Stimulated activated CD4-positive, alpha-beta T cell treated with anti-CD3 and anti-CD28 coated beads, Interleukin-4, amount 100 ng/mL, for 4 hours (primary cell): ENCODE measurements at places on chromosomes 4 and X.

- no peak for DNase-seq
Observed at GRCh38 chrX:109463784-109464183, 18.1 kb downstream of the GUCY2F start.

DNA sequence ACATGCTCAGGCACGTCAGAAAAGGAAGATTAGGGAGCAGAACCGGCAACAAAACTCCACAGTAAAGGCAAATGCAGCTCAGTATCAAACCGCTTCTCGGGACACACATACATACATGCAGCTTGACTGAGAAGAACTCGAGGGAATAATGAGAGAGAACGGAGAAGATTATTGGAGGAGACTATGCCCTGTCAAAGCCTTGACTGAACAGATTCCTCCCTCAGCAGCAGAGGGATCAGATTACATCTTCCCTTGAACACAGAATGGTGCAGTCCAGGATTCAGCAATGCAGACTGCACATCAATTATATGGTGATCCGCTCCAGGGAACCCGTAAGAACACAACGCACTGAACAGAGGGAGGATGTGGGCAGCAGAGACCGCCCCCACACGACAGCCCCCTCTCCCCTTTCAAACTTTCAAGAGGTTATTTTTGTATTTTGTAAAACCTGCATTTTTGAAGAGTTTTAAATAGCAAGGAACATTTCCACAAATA, 183.2 kb downstream of the FBXW7 start:
- DNase-seq: no peak

DNA sequence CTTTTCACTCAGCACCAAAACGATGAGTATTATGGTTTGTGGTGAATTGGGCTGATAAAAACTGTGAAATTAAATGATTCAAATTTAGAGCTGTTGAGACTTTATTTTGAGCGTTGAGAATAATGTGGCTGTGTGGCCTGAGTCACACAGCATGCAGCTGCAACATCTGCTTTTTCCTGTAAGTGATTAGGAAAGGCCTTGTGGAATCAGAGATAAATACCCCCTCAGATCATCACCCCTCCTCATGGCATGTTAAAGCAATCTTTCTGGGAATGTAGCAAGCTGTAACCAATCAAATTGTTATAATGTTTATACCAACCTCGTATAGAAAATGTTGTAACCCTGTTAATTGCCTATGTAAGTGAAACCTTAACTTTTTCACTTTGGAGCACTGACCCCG, 90.0 kb upstream of the GRPR start:
- no peak for DNase-seq

DNA sequence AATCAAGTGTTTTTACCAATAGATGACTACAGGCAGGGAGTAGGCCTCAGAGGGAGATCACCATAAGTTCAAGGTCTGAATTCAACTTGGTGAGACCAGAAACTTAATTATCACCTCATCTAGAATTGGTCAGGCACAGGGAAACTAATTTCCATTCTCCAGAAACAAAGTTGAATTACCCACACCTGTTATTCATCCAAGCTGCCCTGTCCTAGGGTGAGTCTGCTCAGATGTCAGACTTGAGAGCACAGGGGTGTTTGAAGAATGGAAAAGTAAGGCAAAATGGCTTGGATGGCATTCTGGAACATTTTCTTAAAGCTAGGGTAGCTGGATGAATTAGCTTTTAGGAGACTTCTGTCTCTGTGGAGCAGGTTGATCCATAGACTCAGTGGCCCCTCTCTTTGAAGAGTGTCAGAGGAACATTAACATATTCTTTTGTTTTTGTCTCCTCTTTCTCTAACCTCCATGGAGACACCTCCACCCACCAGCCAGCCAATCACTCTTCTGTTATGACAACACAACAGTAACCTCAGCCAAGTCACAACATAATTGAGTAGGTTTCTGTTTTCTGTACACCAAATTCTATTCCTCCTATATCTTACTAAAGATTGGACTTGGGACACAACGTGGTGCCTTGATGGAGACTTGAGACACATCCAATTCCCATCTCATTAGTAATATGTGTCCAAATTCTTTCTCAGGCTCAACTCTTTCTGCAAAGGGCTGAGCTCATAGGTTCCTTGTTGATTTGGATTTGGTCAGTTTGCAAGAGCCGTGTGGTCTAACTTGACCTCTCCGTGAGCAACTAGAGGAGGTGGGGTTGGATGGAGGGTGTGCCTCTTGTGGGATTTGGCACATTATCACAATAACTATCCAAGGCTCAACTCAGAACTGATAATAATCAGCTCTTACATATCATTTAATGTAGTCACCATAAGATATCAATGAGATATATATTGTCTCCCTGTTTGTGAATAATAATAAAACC, 45.1 kb downstream of the VSIG4 start:
- no peak for DNase-seq

GRCh38 chr4:86055898-86056297, 304.0 kb downstream of the MAPK10 start:
- DNase-seq: no peak

- DNase-seq: no peak
Observed at GRCh38 chr4:119105605-119106004, 30.0 kb upstream of the MYOZ2 start.

DNA sequence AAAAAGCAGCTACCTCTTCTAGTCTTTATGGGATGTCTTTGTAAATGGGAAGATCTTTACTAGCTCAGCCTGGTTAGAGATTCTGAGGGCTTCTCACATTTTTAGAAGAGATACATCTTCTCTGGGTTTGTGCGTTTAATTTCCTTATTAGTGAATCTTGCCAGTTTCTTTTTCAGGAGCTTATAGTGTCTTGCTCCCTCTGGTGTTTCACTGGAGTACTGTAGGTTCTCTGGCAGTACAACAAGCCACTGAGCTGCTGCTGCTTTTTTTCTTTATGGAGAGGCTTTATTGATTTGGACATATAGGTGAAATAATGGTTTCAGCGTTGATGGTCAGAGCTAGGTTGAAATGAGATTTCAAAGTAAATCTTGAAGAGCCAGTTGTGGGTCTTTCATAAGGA, 82.9 kb downstream of the LAS1L start:
- no peak for DNase-seq

GRCh38 chr4:22196551-22196950, 248.0 kb upstream of the KCNIP4 start:
- no peak for DNase-seq

DNA sequence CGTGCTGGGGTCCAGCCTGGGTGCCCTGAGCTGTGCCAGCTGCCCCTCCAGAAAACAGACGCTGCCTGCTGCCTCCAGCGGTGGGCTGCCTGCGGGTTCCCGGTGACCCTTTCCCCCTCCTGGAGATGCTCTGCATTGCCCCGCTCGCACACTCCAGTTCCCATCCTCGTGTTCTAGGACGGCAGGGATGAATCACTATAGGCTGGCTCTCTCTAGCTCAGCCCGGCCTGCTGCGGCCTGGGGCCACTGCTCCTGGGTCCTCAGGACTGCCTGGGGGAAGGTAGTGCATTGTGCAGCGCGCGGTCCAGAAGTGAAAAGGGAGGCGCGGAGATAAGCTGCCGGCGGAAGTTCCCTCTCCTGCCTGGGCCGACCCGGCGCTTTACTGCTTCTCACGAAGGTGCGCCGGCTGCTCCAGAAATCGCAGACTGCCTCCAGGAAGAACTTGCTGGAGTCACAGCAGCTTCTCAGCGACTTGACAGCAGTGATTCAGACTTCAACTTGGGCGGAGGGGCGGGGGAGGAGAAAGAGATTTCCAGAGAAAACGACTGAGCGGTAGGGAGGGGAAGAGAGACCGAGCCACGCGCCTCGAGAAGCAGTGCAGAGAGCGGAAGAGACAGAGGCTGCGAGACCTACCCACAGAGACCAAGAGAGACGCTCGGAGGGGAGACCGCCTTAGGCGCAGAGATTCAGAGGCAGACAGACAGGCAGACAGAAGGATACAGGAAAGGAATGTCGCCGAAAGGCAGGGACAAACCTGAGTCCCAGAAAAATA, 6.7 kb upstream of the MSX1 start:
- DNase-seq: peak; percentile 50

DNA sequence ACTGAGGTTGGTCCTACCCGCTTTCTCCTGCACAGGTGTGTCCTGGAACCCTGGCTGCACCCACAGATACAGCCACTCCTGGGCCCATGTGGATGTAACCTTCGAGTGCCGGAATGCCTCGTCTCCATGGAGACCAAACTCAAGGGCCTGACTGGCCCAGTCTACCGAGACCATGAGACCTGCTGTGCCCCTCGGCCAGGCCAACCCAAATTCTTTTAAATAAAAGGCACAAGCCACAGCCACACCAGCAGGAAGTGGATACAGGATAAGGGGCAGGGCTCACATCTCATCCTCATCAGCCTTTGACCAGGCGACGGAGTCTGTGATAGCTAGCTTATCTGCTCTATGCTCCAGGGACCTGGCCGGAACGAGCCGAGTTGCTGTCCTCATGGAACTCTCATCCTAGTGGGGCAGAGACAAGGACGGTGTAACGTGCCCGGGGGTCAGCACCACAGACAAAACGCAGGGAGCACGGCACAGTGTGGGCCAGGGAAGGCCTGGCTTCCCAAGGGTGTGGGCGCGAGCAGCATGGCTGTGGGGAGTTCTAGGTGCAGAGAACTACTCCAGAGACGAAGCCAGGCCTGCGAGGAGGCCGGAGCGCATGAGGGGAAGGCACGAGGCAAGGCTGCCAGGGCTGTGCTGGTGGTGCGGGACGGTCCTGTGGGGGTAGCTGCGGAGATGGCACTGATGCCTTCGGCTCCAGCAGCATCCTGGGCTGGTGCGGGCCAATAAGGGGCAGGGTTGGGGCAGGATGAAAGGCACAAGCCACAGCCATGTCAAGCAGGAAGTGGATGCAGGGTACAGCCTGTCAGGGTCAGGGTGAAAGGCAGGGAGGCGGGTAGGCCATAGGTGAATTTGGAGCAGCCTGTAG, 22.7 kb downstream of the NOP14 start:
- no peak for DNase-seq

GRCh38 chr4:8637456-8637984, 45.0 kb downstream of the CPZ start:
- no peak for DNase-seq

GRCh38 chrX:38939067-38939466, 137.8 kb downstream of the MID1IP1 start:
- no peak for DNase-seq

DNA sequence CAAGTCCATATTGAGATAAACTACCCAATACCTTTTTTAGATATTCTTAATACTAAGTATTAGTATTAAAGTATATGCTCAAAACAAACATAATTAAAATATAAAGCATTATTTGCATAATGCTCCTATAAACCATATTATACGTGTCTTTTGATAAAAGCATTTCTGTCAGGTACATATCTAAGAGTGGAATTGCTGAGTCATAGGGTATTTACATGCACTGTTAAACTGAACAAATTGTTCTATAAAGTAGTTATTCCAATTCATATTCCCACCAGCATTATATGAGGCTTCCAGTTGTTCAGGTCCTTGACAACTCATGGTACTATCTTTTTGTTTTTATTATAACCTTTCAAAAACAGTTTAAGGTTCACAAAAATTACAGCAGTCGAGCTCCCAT, 114.2 kb downstream of the FGF16 start:
- DNase-seq: no peak

- no peak for DNase-seq
Observed at GRCh38 chr4:48046059-48046458, 29.5 kb downstream of the NIPAL1 start.

DNA sequence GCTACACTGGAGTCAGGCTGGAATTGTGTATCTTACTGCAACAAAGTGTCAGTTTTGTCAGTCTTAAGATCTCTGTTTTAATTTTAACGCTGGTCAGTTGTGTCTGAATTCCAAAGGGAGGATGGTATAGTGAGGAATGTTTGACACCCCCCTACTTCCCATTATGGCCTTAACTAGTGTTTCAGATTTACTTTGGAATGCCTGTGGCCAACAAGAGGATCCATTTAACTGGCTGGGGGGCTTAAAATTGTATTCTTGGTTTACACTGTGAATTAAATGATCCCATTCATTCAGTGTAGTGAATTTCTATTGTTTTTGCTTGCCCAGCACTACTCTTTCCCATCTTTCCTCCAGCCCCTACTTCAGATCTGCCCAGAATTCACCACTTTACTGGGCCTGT, 75.8 kb upstream of the IQCM start:
- DNase-seq: no peak

- no peak for DNase-seq
Observed at GRCh38 chrX:15594371-15594770, 6.4 kb downstream of the ACE2 start.

- DNase-seq: no peak
Observed at GRCh38 chrX:109952985-109953905, 49.7 kb upstream of the TMEM164 start.

DNA sequence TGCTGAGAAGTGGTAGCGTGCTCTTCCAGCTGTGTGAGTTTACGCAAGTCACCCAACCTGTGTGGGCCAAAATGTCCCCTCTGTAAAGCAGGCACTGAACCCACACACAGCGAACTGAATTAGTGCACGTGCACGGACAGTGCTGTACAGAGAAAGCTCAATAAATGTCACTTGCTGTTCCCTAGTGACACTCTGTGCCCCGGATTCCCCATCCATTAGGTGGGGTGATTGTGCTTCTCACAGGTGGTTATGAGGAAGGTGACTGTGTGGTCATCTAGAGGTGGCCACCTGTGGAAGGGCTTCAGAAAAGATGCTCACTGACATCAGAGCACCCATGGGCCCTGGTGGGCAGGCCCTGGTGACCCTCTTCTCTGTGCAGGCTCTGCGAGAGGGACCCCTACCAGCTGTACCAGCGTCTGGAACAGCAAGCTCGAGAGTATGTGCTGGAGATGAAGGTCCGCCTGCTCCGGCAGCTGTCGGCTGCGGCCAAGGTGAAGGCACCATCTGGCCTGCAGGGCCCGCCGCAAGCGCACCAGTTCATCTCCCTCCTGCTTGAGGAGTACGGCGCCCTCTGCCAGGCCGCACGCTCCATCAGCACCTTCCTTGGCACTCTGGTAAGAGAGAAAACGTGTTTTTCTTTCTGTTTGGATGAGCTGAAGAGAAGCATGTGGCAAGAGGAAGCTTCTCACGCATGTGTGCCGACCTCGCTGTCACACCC, 94.3 kb downstream of the FAM193A start:
- DNase-seq: no peak

DNA sequence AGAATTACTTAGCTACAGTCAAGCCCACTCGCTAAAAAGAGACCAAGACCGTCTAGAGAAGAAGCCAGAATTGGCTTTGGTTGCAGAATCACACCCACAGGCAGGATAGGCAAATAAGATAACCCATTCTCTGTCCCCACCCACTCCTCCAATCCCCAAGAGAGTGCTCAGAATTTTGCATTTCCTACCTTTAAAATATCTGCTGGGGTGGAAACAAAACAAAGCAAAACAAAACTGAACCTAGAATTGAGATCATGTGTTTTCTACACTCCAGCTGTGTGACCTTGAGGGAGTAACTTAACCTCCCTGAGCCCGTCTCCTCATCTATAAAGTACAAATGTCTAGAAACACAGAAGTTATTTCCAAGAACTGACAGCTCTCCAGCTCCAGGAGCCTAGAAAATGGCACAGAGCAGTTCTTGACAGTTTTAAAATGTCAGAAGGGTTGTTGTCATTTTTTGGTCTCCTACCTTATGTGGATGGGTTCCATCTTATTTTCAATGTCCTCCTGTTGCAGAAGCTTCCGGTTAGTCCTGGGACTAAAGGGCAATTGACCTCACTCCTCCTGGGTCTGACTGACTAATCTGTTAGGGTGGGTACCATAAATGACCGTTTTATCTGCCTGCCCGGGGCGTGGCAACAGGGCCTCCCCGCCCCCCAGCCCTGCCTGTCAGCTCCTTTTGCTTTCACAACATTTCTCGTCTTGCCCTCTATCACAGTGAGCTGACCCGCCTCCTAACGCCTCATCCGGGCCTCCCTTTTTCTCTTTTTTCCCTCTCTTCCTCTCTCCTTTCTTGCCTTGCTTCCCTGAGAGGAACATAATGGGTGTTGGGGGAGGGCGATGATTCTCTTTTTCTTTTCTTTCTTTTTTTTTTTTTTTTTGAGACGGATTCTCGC, 114.0 kb downstream of the RBM47 start:
- no peak for DNase-seq

GRCh38 chr4:168134651-168135050, 42.3 kb downstream of the ANXA10 start:
- no peak for DNase-seq
